A549 (cell line): ENCODE measurements at places on chromosomes 3 and 15. TPM values are rescaled to one million over a fixed set of nuclear protein-coding genes. Genes with fewer than 3 reads are reported as not detected.

Gene GABRR3
- polyA plus RNA-seq, result not detected in 3 replicates

Gene TPRG1
- 0.21 to 0.55 TPM (median 0.29 TPM) in 3 replicates for polyA plus RNA-seq

Gene OGG1
- 17.2 to 20.0 TPM (median 18.1 TPM) in 3 replicates for polyA plus RNA-seq

Gene WDR72
- polyA plus RNA-seq, result 11.1 to 12.3 TPM (median 12.0 TPM) in 3 replicates

GRCh38 chr3:4906107-4906621 is 73.1 kb upstream of the BHLHE40 start:
- DNase-seq, result peak; percentile 36

GRCh38 chr15:101189409-101190091 is 62.3 kb downstream of the CHSY1 start:
- DNase-seq, result no peak

- DNase-seq, result no peak
Observed at GRCh38 chr3:24981924-24982323, 446.1 kb upstream of the RARB start.

- DNase-seq, result peak; percentile 46
Observed at GRCh38 chr15:72491768-72492167, 17.6 kb downstream of the ARIH1 start.

DNA sequence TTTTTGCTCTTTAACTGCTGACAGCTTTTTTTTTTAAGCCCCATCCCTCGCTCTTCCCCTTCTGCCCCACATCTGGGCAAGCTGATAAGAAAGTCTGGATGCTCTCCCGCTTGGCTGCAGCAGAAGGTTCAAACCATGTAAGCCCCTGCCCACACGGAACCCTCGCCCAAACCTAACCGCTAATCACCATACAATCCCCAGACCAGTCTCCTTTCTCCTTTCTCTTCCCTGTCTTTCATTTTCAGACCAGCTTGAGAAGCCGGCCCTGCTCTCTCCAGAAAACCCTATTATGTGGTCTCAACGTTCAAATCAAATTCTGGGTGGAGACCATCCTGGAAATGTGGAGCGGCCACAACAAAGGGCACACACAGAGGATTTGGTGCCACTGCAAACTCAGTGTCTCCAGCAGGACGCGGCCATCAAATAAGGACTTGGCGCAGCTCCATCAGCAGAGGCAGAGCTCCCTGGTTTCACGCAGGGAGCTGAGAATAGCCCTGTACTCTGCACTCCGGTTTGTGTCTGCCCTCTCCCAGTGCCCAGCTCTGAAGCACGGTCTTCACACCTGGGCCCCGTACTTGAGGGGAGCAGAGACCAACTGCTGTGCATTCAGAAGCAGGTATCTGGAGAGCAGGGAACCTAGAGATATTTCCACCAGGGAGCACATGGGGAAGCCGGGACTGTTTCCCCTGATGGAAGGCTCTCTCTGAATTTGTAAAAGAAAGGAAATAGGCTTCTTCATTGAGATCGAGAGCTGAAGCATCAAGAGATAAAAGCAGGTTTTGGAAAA is 92.6 kb downstream of the XXYLT1 start:
- no peak for DNase-seq

- DNase-seq, result no peak
Observed at GRCh38 chr15:30921781-30922479, 18.2 kb downstream of the FAN1 start.
